ENCODE measurements at places on chromosomes 12 and 14.

DNA sequence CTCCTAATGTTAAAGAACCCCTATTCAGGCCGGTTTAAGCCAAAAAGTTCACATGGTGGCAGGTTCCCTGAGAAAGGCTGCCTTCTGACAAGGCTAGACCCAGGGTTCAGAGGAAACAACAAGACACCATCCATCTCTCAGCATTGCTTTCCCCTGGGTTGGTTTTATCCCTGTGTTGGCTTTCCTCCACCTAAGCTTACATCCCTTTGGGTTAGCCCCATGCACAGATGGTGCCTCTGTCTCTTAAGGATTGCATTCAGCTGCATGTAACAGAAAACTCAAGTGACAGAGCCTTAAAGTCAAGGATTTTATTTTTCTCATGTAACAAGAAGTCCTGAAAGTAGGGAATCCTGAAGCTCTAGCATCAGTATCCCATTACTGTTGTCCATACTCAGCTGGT lies 42.8 kb upstream of the RIN3 start:
- no peak for DNase-seq

- DNase-seq: no peak
Observed at GRCh38 chr12:15274561-15274967, 47.7 kb upstream of the PTPRO start.

GRCh38 chr12:68356060-68356695 lies 24.0 kb upstream of the MDM1 start:
- no peak for DNase-seq

- no peak for DNase-seq
Observed at GRCh38 chr14:69814397-69814796, 17.4 kb upstream of the SLC10A1 start.

DNA sequence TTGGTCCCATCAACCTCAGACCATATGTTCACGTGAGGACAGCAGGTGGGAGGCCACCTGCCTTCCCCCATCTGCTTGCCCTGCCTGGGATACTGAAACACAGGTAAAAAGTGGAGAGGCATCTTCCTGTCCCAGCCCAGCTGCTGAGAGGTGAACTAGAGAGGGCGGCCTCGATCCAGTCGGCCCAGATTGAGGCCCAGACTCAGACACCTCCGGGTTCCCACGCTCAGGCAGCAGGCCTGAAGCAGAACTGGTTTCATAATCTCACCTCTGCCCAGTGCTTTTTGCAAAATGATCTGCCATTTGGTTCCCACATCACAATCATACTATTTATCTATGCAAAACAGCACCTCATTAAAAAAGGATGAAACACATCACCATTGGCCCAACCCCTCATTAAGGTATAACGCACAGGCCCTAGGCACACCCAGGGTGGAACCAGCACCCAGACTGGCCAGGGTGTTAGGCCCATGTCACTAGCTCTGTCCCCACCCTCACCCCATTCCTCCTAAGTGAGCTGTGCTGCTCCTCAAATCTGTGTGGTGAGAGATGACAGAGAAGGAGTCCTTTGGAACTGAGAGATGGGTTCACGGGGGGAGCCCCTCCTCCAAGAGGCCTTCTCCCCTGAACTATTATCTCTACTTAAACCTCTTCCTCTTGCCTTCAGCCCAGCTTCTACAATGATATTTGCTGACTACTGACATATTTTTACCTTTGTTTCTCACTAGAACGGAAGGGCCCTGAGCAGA lies 81.1 kb downstream of the ZFP36L1 start:
- no peak for DNase-seq

DNA sequence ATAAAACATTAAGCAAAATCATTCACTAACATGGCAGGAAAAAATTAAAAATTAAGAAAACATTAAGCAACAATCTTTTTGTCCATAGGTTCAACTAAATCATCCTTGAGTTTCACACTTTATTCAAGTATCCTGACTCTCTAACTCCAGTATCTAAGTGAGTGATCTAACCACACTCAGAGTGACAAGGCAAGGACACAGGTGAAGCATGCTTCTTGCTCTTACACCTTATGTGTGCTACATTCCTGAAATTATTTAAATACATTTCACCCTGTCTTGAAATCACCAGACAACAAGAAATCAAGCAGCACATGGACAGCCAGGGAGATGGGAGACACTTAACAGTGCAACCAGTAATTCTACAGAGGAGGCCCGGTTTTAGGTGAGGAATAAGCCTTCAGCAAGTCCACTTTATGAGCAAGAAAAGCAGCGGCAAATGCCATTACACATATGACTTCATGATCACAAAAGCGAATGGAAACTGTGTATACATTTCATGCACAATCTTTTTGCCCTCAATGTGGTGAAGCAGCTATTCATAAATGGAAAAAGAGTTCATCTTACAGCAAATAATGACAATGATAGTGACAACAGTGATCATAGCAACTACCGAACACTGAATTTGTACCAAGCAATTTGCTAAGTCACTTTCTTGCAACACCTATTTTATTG lies 37.4 kb downstream of the PHLDA1 start:
- no peak for DNase-seq

- DNase-seq: no peak
Observed at GRCh38 chr14:92625213-92625612, 111.6 kb downstream of the RIN3 start.

DNA sequence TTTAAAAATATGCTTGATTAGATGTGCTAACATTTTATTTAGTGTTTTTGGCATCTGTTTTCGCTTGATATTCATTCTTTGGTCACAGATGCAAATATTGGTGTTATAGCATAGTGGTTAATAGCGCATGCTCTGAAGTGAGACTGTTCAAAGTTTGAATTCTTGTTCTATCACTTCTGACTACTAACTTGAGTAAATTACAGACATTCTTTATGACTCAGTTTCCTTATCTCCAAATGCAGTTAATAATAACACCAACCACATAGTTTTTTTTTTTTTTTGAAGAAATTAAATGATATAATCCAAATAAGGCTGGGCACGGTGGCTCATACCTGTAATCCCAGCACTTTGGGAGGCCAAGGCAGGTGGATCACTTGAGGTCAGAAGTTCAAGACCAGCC lies 81.0 kb downstream of the TMX1 start:
- no peak for DNase-seq

DNA sequence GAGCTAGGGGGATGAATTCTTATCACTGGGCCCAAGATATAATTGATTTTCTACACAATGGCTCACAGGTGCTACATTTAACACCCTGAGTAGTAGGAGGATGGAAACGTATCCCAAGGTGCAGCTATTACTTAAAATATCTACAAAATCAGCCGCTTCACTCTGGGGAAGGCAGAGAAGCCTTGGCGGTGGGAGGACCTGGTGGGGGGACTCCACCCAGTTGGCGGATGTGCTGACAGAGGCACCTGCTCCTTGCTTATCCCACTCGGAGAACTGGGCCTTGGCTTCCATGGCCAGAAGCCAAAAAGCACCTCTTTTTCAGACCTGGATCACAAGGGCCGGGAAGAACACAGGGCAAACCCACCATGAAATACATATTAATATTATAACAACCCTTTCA lies 106.3 kb downstream of the OTX2 start:
- no peak for DNase-seq

Measured in GM12891 (cell line).